Kidney tubule cell (primary cell): ENCODE measurements at places on chromosomes 5 and 9.

GRCh38 chr5:1134478-1134877 lies 22.6 kb upstream of the SLC12A7 start:
- no peak for DNase-seq

DNA sequence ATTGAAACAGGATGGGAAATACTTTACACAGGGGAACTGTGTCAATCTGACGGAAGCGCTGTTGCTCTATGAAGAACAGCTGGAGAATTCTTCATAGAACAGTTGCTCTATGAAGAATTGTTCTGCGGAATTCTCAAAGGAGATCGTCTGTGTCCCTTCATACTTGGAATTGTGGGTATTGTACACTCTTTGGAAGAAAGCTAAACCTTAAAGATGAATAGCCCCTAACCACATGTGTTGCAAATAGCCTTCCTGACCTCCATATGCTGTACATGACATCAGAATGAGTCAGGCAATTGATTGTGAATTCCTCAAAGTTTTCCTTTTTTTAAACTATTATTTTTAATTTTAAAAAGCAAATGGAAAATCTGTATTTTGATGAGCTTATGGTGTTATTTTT lies 15.6 kb downstream of the NIM1K start:
- DNase-seq: no peak

DNA sequence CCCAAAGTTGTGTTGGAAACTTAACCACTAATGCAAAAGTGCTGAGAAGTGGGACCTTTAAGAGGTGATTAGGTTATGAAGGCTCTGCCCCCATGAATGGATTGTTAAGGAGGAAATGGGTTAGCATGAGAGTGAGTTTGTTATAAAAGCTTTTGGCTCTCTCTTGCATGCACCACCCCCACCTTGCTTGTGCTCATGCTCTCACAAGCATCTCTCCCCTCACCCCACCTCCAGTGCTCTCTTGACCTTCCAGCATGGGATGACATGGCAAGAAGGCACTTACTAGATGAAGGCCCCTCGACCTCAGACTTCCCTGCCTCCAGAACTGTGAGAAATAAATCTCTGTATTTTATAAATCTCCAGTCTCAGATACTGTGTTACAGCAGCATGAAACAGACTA lies 52.8 kb downstream of the RICTOR start:
- peak; percentile 6 for DNase-seq

- DNase-seq: no peak
Measured at GRCh38 chr5:60526336-60526875, 173.6 kb downstream of the DEPDC1B start.

DNA sequence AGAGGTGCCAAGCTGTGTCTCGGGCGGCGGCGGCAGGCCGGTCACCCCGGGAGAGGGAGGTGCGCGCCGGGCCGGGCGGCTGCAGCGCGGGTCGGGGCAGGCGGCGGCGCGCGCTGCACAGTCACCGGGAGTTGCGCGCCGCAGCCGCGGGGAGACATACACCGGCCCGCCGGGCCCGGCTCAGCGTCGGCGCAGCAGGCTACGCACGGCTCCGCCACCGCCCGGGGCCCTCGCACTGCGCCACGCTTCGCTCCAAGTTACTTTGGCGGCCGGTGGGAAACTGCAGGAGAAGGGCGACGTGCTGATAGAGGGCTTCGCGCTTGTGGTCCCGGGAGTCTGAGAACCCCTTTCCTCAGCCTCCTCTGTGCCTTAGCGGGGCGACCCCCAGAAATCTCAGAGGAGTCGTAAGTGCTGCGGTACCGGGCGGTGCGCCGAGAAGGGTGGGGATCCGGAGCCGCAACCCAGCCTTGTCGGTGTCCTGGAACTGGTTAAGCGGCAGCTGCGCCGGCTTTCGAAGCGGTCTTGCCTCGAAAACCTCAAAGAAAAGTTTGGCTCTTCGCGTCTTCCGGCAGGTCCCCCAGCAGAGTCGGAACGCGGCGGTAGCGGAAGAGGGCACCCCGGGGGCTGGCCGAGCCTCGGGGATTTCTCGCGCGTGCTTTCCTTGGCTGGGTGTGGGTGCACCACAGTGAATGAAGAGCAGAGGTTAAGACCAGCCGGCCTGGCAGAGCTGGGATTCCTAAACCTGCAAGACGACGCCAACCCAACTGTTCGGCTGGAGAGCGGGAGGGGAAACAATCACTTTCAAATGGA lies at the start of gene EFNA5:
TSS of gene EFNA5 (minus strand) at position 6 of the 810 bp plus-strand sequence.
- DNase-seq: peak; percentile 47

GRCh38 chr9:113508111-113508749 lies 44.7 kb downstream of the RGS3 start:
- peak; percentile 64 for DNase-seq

- DNase-seq: no peak
Measured at GRCh38 chr5:78698191-78698791, 49.7 kb upstream of the LHFPL2 start.

GRCh38 chr5:15074651-15075050 lies 203.1 kb upstream of the ANKH start:
- peak; percentile 1 for DNase-seq

DNA sequence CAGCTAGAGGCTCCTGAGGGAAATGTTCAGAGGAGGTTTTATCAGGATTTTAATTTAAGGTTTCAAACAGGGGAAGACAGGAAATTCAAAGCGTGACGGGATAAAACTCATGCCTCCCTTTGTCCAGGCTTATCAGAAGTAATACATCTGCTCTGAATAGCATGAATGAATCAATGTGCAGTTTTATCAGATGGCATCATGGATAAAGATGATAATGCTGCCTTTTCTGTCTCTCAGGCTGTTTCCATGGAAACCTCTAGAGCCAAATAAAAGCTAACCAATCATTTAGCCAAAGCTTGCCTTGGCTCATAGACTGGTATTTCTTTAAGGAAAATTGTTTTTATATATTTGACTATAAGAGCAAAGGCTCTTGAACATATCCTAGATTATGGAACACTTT lies 16.4 kb downstream of the MFAP3 start:
- no peak for DNase-seq

DNA sequence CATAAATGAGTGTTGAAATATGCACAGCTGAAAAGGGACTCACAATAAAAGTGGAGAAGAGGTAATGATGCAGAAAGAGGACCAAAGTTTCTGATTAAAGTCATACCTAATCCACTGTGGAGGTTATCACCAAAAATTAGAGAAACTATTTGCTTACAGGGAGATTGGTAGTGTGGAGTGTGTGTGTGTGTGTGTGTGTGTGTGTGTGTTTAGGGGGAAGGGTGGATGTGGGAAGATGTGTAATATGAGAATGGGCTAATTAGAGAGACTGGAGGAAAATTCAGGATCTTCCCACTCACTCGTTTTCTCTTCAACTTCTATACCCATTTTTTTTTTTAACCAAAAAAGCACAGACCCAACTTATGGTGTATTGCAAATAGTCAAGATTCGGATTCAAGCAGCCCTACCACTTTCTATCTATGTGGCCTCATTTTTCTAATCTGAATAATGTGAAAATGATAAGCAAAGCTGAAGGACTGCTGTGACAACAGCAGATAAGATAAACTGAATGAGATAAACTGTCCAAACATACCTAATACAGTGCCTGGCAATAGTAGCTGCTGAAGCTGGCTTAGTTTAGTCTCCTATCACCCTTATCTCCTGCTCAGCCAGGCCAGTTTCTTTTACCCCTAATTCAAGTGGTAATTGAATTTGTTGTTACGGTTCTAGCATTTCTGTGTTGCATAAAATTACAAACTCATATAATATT lies 501.1 kb downstream of the KDM4C start:
- DNase-seq: no peak

DNA sequence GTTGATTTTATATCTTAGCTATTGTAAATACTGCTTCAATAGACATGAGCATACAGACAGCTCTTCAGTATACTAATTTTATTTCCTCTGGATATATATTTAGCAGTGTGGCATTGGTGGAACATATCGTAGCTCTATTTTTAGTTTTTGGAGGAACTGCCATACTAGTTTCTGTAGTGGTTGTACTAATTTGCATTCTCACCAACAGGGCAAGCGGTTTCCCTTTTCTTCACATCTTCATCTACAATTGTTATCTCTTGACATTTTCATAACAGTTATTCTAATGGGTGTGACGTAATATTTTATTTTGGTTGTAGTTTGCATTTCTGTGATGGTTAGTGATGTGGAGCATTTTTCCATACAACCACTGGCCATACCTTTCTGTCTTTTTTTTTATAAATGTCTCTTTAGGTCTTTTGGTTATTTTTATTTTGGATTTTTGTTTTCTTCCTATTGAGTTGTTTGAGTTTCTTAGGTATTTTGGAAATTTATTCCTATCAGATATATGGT lies 32.5 kb downstream of the TAF11L14 start:
- no peak for DNase-seq

DNA sequence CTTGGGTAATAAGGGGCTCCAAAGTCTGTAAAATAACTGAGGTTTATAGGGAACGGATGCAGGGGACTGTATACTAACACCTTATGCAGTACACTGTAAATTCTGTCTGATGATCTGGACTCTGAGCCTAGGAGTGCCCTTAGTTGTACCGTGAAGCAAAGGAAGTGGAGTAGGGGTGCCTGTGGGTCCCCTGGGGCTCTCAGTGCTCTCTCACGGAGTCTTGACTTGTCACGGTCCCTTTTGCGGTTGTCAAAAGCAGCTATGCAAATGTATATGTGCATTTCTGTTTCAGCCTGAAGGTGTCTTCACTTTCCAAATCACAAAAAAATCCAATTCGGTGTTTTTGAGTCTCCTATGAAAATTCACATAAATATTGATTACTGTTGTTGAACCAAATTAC lies 17.8 kb downstream of the DMRT1 start:
- no peak for DNase-seq

GRCh38 chr5:156529892-156530291 lies 202.9 kb downstream of the SGCD start:
- DNase-seq: no peak

DNA sequence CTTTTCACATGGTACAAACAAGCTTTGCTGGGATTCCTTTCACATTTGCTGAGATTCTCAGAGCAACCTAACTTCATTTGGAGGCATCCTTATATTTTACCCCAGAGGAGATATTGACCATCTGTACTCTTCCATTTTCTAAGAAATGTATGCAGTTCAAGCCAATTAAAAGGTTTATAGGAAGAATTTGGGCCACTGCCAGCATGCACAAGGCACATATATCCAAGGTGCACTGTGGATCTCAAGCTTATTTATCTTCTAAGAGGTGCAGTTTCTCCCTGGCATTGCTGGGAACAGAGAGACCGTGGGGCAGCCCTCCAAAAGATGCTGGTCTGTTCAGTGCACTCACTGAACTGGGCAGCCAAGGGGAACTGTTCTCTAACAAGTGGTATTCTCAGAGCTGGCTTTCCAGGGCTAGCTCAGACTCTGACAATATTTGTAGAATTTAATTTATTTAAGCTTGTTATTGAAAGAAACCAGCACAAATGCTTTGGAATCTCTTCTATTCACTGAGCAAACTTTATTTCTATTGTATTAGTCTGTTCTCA lies 213.3 kb downstream of the TENT4A start:
- DNase-seq: no peak

DNA sequence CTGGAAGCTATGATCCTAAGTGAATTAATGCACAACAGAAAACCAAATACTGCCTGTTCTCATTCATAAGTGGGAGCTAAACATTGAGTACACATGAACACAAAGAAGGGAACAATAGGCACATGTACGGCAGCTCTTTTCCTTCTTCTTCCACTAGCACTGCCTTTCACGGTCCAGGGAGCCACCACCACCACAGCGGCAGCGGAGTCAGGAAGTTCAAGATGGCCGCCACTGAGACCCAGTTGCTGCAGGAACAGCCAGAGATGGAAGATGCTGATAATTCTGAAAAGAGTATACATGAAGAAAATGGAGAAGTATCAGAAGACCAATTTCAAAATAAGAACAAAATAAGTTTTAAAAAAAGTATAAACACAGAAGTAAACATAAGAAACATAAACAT lies 39.5 kb upstream of the TNFSF15 start:
- no peak for DNase-seq

- DNase-seq: peak; percentile 35
Measured at GRCh38 chr5:6435356-6435755, 13.3 kb upstream of the UBE2QL1 start.

DNA sequence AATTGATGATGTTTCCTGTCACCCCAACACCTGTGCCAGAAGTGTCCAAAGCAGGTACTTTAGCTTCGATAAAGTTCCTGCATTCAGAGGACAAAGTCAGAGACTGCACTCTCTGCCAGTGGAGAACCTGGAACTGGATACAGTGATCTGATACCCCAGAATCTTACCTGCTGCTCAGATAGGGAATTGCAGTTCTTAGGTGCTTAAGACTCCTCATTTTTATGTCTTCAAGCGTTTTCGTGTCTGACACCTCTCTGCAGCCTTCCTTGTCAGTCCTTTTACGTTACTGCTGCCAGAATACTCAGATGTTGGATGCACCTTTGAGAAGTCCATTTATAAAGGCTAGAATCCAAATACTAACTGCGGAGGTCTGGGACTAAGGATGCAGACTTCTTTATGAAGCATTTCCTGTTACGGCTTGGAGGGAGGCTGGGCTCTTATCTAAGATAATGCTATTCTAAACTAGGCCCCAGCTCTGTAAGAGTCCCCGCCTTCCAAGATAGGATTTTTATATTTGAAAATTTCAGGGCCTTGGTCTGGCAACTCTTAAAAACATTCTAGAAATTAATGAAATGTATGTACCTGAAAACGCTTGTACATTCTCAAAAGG lies 1.9 kb downstream of the ISOC1 start:
- DNase-seq: peak; percentile 21

- DNase-seq: peak; percentile 60
Measured at GRCh38 chr5:95759005-95759404, 27.9 kb downstream of the RHOBTB3 start.

DNA sequence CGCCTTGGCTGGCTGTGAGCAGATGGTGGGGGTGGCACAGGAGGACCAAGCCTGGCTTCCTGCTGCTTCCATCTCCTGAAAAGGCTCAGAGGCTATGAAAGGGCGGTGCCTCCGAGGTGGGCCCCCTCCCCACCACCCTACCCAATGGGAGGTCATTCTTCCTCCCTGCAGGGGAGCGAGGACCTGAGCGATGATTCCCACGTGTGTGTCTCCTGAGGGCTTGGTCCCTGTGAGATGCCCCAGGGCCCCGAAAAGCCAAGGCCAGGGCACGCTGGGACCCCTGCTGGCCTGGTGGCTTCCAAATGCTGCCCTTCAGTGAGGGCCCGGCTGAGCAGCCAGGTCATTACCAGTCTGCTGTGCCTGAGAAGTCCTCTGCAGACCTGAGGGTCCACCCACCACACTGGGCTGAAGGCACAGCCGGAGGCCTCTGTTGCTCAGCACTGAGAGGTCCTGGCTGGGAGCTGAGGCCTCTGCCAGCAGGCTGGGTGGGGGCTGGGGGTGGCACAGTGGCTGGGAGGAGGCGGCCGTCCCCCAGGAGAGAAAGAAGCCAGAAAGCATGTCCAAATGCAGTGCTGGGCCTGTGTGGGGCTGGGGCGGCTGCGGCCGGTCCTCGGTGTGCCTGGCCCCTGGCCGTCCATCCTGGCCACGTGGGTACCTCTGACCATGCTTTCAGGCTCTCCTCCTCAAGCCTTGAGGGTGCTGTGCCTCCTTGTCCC lies 14.0 kb upstream of the SLC6A19 start:
- DNase-seq: no peak
